ENCODE measurements at places on chromosomes 6 and 20.

GRCh38 chr6:6492675-6493074 is 95.8 kb upstream of the LY86 start:
- DNase-seq = no peak

DNA sequence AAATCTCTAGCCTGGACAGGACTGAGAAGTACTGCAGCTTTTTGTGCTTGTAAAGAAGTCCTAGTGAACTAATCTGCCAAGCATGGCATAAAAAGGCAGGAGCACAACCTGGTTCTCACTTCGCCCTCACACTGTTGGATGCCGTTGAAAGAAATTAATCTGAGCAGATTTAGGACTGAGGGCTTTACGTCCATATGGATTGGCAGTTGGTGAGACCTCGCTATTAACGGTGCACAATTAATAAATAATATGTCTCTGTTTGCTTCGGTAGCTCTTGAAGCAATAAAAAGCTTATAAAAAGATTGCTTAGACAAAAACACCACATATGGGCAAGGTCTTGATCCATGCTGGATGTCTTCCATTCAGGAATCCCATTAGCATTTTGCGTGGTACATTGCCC is 185.6 kb upstream of the EPHA7 start:
- no peak for DNase-seq

DNA sequence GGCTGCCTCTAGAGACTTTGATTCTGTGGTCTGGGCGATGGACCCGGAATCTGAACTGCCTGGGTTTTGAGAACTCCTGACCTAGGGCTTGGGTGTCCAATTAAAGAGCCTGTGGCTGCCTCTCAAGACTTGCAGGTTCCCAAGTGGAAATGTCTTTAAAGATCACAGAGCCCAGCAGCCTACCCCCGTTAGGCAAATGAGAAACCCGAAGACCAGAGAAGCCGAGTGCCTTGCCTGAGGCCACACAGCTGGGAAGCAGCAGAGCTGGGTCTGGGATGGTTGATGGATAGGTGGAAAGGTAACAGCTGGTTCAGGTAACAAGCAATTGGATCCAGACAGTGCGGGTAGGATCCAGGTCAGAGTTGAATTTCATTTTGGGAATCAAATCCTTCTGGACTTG is 25.8 kb downstream of the KCNB1 start:
- DNase-seq = no peak

DNA sequence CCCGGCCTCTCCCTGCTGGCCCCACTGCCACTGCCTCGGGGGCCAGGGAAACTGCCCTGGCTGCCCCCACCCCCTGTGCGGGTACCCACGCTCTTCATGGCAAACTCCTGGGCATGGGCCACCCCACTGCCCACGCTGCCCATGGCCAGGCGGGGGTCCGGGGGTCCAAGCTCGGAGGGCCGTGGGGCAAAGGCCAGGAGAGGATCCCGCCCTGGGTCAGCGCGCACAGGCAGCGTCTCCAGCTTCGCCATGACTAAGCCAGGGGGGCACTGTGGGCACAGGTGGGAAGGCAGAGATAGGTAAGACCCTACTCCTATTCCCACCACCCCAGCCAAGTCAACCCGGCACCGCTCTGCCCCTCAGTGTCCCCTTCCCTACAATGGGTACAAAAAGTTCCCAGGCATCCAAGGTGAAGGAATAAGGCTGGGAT is 6.4 kb downstream of the LZTS3 start:
- no peak for DNase-seq

GRCh38 chr6:3722785-3723184 is 28.7 kb downstream of the PXDC1 start:
- DNase-seq = no peak

DNA sequence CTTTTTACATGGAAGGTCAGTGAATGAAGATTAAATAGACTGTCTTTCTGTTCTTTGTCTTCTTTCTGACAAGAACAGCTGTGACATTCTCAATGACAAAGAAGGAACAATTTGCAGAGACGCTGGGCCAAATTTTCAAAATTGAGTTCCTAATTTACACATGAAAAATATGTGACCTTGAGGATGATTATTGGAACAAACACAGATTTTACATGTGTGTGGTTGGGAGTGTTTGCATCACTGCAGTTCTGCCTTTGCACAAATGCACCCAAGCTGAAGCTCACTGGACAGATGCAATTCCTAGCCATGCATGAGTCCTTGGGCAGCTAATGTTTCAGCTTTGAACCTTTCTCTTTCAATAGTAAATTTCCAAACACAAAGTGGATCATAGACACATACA is 350.8 kb downstream of the QKI start:
- no peak for DNase-seq

DNA sequence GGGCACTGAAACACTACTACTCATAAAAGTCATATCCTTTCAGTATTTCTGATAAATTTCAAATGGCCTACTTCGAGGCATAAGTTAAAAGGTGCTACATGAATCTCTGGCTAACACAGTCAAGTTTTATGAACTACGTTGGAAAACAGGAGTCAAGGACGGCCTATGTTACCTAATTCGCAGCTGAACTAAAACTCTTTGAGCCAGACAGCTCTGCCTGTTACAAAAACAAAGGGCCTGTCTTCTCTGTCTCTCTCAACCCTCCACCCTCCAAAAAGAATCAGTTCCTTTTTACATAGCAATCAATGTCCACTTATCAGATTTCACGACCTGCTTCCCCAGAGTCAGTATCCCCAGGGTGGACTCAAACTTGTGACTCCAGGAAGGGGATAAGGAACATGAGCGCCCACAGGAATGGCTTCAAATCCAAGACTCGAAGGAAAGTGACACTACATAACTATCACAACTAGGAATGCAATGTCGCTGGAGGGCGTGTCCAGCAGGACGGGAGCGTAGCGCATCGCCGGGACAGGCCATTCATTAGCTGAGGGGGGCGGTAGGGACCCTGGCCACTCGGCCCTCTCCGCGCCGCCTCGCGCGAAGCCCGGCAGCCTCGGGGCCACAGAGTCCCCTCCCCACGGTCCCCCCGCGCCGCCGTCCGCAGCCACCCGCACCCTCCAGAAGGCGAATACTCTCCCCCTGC is 591 bp downstream of the IBTK start:
- peak; percentile 58 for DNase-seq

DNA sequence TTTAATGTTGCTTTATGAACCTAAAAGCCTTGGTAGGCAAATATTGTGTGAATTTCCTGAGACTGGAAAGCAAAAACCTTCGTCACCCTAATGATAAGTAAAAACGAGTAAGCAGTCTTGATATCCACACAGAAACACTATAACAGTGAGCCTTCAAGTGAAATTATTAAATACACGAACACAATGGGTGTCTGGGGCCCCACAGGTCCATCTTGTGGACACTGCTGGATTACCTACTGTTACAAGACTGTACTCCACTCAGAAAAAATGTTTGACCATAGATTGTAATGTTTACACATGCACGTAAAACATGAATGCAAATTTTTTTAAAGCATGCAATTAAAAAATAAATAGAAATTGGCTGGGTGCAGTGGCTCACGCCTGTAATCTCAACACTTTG is 466.9 kb downstream of the CD83 start:
- DNase-seq = peak; percentile 5

DNA sequence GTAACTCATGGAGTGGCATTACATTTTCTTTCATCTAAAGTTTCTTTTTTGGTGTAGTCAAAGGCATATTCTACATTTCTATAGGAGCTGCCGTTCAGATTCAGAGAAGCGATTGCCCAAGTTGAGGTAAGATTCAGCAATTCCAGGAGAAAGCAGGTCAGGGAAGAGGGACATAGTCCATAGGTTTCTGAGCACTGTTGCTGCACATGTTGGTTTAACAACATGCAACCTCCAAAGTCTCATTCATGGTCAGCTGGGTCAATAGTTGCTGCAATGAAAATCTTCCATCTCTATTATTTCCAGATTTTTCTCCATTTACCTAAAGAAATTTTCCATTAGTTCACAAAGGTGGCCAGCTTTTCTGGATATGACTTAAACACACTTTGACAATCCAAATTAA is 682.3 kb upstream of the MAN1A1 start:
- DNase-seq = no peak

DNA sequence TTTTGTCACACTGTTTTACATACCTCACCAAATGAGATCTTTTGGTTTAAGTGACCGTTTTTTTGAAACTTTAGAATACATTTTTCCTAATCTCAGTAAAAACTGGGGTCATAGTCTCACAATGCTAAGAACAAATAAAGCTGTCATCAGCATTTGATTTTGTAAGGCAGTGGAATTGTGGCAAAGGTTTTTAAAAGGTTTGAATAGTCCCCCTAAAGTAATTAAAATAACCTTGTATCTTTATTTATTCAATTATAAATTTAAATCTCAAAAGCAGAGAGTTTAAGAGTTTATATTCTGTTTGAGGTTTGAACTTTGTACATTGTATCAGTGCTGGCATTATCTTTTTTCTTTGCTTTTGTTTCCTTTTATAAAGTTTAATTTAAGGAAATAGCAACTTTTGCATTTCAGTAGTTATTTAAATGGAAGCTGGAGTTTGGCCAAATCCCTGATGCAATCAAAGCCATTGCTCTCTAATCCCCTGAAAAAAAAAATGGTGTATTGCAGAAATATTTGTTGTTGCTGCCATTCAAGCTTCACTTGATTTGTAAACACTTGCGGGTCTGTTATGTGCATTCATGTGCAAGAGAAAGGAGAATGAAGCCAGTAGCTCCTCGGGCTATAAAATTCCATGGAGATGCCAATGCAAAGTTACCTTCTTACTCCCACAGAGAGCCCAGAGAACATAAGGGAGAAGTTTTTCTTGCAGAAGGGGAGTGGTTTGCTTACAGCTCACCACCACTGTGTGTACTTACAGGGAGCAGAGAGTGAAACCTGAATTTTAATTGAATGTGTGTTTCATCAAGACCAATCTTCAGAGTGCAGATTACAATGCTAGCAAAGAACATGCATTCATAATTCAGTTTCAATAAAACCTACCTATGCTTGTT is 391.8 kb downstream of the ARHGAP18 start:
- DNase-seq = peak; percentile 72

- DNase-seq = no peak
Measured at GRCh38 chr6:111858347-111858746, 14.9 kb downstream of the FYN start.

GRCh38 chr6:137700161-137700560 is 166.9 kb upstream of the TNFAIP3 start:
- DNase-seq = no peak

GRCh38 chr20:9392892-9393857 is 121.2 kb upstream of the LAMP5 start:
- DNase-seq = peak; percentile 78

GRCh38 chr20:15857173-15857784 is 716.0 kb downstream of the KIF16B start:
- DNase-seq = no peak

DNA sequence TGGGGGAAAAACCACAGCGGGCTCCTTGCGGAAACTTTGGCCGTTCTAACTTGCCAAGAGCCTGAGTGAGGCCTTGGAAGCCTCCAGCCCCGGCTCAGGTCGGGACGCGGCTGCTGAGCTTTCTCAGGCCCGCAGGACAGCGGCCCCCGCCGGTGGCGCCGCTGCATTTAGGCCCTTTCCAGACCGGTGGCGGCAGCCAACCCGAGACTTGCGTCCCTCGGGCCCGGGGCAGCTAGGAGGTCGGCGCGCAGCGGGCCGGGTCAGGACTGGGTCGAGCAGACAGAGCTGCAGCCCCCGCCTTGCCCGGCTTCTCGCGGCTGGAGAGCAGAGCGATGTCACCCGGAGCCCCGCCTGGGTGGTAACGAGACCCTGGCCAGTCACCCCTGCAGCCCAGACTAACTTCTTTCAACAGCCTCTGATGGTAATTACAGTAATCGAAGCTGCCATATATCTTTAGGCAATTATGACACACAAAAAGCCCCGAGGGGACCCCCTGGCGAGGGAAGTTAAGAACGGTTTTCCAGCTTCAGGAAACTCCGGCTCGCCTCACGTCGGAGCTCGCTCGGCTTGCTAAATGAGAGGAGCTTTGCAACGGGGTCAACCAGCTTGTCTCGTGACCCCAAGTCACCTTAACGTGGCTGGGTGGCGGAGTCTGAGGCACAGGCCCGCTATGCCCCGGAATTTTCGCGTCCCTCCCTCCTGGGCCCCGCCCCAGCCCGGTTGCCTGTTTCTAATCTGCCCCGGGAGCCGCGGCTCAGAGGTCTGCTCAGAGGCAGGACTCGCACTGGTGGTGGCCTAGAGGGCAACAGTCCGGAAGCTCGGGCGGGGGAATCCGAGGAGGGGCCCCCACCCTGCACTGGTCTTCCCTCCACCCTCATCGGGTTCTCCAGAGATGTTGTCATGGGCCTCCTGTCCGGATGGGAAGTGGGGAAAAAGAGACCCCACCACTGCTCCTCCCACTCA is 3.0 kb downstream of the NR2E1 start:
- DNase-seq = peak; percentile 17

GRCh38 chr6:66190858-66191257 is 483.8 kb upstream of the EYS start:
- no peak for DNase-seq

GRCh38 chr6:139028215-139028657 is 309 bp upstream of the ABRACL start:
- DNase-seq = no peak

GRCh38 chr6:41559655-41560427 is 13.7 kb downstream of the FOXP4 start:
- no peak for DNase-seq

GRCh38 chr6:152093711-152094110 is 286.2 kb downstream of the ESR1 start:
- no peak for DNase-seq

DNA sequence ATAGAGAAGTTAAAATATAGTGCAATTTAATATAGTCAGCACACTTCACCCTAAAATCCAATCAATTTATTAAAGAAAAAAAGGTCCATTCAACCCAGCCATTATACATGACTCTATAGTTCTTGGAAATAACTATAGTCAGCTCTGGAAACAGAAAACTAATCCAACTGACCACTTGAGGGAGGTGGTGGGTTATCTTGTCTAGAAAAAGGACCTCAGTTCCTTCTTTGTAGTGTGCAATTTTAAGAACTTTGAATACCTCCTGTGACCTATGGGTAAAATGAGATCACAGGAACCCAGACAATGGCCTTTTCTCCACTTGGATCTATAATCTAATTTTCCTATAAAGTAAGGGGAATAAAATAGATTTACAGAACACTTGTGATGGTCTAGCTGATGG is 163.6 kb upstream of the CENPW start:
- DNase-seq = peak; percentile 52

- no peak for DNase-seq
Measured at GRCh38 chr20:62473717-62474603, 1.8 kb downstream of the GATA5 start.

GRCh38 chr20:35788796-35789195 is 17.0 kb downstream of the PHF20 start:
- no peak for DNase-seq

GRCh38 chr6:50185006-50185405 is 135.3 kb upstream of the DEFB112 start:
- DNase-seq = no peak

GRCh38 chr6:960356-960755 is 267.4 kb upstream of the EXOC2 start:
- no peak for DNase-seq

DNA sequence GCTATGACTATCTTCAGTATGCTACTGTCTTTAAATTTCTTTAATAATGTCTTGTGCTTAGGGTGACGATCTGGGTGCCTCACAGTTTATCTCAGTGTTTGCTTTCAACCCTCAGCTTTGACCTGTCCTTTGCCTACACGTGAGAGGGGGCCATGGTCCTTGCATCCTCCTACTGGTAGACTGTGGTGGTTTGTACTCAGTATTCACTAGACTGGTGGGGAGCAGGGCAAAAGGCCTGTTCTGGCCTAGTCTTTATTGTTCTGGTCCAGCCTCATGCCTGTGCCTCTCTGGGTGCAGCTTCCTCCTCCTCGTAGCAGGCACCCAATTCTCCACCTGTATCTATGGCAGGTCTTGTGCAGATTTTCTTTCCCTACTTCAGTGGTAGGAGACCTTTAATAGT is 354.9 kb downstream of the CD109 start:
- no peak for DNase-seq
